ENCODE measurements at places on chromosomes 7 and 10.

GRCh38 chr10:99484626-99485581, 47.8 kb upstream of the NKX2-3 start:
- DNase-seq, result no peak
- no peak overlapping the region for H3K4me3 ChIP-seq
- no peaks in the 10 kb centered on the region for H3K4me1 ChIP-seq

- DNase-seq, result no peak
- H3K36me3 ChIP-seq, result peaks cover 57% of the 10 kb centered on the region
- H3K4me3 ChIP-seq, result no peak overlapping the region
- H3K27ac ChIP-seq, result no peak overlapping the region
These were observed 17.4 kb downstream of the IRF5 start for GRCh38 chr7:128954830-128955802.

DNA sequence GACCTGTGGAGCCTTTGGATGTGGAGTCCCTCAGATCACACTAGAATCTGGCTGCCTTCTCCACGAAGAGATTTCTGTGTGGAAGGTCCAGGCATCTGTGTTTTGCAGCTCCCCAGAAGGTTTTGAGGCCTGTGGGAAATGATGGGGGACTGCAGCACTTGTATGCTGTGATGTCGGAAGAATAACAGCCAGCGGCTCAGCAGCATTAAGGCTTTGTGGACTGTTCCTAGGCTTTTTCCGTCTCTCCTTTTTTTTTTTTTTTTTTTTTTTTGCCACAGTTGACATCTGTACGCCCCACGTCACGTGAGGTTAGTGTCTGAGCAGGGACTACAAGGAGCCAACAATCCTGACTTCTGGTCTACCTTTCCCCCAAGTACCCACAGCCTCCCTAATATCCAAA, 181.3 kb downstream of the PFKFB3 start:
- H3K4me3 ChIP-seq, result no peak overlapping the region
- DNase-seq, result peak; percentile 11
- H3K27me3 ChIP-seq, result no peaks in the 10 kb centered on the region
- no peak overlapping the region for H3K27ac ChIP-seq
- peaks cover 4% of the 10 kb centered on the region for H3K36me3 ChIP-seq
- H3K4me1 ChIP-seq, result peaks cover 30% of the 10 kb centered on the region

GRCh38 chr7:34260279-34260678, 354.9 kb downstream of the BMPER start:
- no peak overlapping the region for H3K4me3 ChIP-seq
- peaks cover 6% of the 10 kb centered on the region for H3K27me3 ChIP-seq
- H3K27ac ChIP-seq, result no peak overlapping the region
- H3K4me1 ChIP-seq, result peaks cover 6% of the 10 kb centered on the region
- no peak for DNase-seq

- no peak overlapping the region for H3K27ac ChIP-seq
- H3K27me3 ChIP-seq, result peaks cover 7% of the 10 kb centered on the region
- peaks cover 1% of the 10 kb centered on the region for H3K4me1 ChIP-seq
- no peak for DNase-seq
These were observed 128.0 kb downstream of the MBL2 start for GRCh38 chr10:52644373-52645186.

GRCh38 chr7:146115851-146116520, 615 bp upstream of the CNTNAP2 start:
- H3K4me1 ChIP-seq, result peaks cover 14% of the 10 kb centered on the region
- peak overlapping the region; percentile 84 for H3K4me3 ChIP-seq
- H3K27me3 ChIP-seq, result peaks cover 17% of the 10 kb centered on the region
- H3K27ac ChIP-seq, result no peak overlapping the region

DNA sequence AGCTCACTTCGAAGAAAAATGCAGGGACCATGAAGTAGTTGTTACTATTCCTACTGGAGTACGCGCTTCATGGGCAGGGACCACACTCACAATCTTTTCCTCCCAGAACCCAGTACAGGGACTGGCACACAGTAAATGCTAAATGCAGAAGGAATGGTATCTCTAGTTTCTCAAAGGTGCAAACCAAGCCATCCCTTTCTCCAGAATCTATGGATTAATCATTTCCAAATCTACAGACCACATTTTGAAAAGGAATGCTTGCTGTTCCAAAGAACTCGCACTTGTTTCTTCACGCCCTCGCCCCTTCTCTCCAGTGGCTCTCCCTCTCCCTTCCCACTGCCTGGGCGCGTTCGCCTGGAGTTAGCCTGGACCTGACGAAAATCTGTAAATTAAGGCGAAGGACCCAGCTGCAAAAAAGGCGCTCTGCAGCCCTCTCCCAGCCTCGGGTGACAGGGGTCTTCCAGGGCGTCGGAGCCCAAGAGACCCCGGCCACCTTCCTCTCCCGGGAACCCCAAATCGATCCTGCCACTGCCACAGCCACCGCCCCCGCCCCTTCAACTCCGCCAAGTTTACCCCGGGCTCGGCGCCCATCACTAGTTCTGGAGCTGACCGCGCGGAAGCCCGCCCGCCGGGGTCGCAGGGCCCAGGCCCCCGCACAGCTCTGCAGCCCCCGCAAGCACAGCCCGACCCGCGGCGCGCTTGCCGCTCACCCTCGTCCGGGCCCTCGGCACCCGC, 527 bp downstream of the PDIA4 start:
- peak overlapping the region; percentile 92 for H3K27ac ChIP-seq
- peak overlapping the region; percentile 94 for H3K4me3 ChIP-seq
- peaks cover 4% of the 10 kb centered on the region for H3K27me3 ChIP-seq
- DNase-seq, result no peak

GRCh38 chr7:138214926-138215325, 138.7 kb downstream of the AKR1D1 start:
- DNase-seq, result no peak
- H3K4me1 ChIP-seq, result no peaks in the 10 kb centered on the region
- no peak overlapping the region for H3K27ac ChIP-seq
- no peaks in the 10 kb centered on the region for H3K36me3 ChIP-seq
- H3K27me3 ChIP-seq, result no peaks in the 10 kb centered on the region

- H3K27me3 ChIP-seq, result no peaks in the 10 kb centered on the region
- no peaks in the 10 kb centered on the region for H3K4me1 ChIP-seq
- no peak overlapping the region for H3K4me3 ChIP-seq
- H3K27ac ChIP-seq, result no peak overlapping the region
- no peaks in the 10 kb centered on the region for H3K36me3 ChIP-seq
These were observed 140.3 kb upstream of the TARP start for GRCh38 chr7:38413784-38414183.

DNA sequence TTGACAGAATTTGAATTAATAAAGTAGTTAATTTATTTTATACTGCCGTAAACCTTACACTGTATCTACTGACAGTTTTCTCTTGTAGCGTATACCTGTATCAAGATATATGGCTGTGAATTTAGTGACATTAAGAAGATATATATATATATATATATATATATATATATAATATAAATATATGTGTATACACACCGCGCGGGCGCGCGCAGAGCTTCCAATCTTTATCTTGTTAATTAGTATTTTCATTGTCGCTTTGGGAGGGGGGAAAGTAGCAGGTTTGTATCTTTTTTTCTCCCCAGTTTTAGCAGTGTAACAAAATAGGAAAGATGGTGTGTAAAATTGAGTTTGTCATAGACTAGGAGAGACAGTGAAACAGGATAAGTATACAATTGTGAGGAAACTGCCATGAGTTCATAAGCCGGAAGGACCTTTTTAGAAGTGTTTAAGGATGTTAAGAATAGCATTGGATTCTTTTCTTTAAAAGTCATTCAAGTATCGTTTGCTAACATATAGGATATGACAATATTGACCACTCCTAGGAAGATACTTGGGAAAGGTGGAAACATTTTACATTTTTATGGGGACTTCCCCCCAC, 2.0 kb downstream of the PLEKHA1 start:
- no peak for DNase-seq
- H3K27me3 ChIP-seq, result no peaks in the 10 kb centered on the region
- H3K4me1 ChIP-seq, result peaks cover 44% of the 10 kb centered on the region
- H3K4me3 ChIP-seq, result peak overlapping the region; percentile 94
- peak overlapping the region; percentile 68 for H3K27ac ChIP-seq

DNA sequence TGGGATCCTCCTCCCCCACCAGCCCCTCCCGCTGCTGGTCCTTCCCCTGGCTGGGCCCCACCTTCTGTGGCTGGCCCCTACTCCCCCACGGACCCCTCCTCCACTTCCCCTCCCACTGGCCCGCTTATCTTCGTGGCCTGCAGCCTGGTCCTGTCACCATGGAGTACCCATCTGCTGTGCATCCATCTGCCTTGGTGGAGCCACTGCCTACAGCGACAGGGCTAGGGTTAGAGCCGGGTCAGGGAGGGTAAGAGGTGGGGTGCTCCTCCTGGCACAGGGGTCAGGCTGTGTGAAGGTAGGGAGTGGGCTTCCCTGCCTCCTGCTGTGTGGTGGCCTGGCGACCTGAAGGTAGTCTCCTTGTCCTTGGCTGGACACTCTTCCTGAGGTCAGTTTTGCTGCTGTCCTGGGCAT, 5.2 kb downstream of the ADCY1 start:
- peaks cover 37% of the 10 kb centered on the region for H3K27me3 ChIP-seq
- no peaks in the 10 kb centered on the region for H3K36me3 ChIP-seq
- no peak for DNase-seq

DNA sequence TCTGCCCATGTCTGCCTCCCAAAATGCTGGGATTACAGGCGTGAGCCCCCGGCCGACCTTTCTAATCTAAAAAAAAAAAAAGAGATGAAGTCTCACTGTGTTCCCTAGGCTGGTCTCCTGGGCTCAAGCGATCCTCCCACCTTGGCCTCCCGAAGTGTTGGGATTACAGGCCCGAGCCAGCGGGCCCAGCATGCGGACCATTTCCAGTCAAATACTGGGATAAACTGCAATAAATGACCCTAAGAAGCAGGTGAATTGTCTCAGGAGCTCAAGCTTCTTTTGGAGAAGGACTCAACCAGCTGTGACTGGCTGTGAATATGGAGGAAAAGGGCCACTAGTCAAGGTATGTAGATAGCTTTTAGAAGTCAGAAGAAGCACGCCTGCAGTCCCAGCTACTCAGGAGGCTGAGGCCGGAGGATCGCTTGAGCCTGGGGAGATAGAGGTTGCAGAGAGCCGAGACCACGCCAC, 550 bp upstream of the CREM start:
- H3K4me3 ChIP-seq, result peak overlapping the region; percentile 79
- H3K27ac ChIP-seq, result peak overlapping the region; percentile 84
- no peak for DNase-seq
- peaks cover 22% of the 10 kb centered on the region for H3K4me1 ChIP-seq

GRCh38 chr10:82880776-82881290, 1005.8 kb downstream of the NRG3 start:
- H3K27me3 ChIP-seq, result no peaks in the 10 kb centered on the region
- no peaks in the 10 kb centered on the region for H3K36me3 ChIP-seq
- H3K4me1 ChIP-seq, result no peaks in the 10 kb centered on the region
- no peak overlapping the region for H3K4me3 ChIP-seq
- no peak for DNase-seq

DNA sequence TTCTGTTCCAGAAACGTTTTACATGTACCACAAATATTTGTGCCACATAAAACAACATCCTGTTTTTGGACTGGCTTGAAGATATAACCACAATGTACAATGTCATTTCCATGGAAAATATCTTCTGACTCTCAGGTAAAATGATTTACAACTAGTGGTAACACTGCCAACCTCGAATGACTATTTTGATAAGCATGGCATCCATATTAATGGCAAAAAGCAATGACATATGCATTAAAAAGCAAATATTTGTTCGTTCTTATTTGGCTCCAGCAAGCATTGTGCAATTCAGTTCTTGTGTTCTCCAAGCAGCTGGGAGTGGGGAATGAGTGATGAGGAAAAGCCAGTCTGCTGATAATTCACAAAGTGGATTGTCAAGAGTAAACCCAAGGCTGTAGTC, 289.0 kb downstream of the PLXDC2 start:
- no peaks in the 10 kb centered on the region for H3K36me3 ChIP-seq
- H3K27ac ChIP-seq, result no peak overlapping the region
- no peaks in the 10 kb centered on the region for H3K27me3 ChIP-seq
- H3K4me1 ChIP-seq, result peaks cover under 1% of the 10 kb centered on the region
- H3K4me3 ChIP-seq, result no peak overlapping the region
- no peak for DNase-seq

GRCh38 chr7:120797026-120797645, 60.8 kb downstream of the TSPAN12 start:
- H3K4me1 ChIP-seq, result peaks cover 33% of the 10 kb centered on the region
- no peak overlapping the region for H3K4me3 ChIP-seq
- no peak overlapping the region for H3K27ac ChIP-seq
- no peaks in the 10 kb centered on the region for H3K27me3 ChIP-seq

- DNase-seq, result no peak
- H3K4me3 ChIP-seq, result no peak overlapping the region
- H3K4me1 ChIP-seq, result peaks cover 22% of the 10 kb centered on the region
- H3K27me3 ChIP-seq, result no peaks in the 10 kb centered on the region
- H3K27ac ChIP-seq, result peak overlapping the region; percentile 36
These were observed 53.3 kb downstream of the TPST1 start for GRCh38 chr7:66258409-66258808.

- H3K36me3 ChIP-seq, result no peaks in the 10 kb centered on the region
- no peaks in the 10 kb centered on the region for H3K4me1 ChIP-seq
- H3K4me3 ChIP-seq, result no peak overlapping the region
- no peaks in the 10 kb centered on the region for H3K27me3 ChIP-seq
- H3K27ac ChIP-seq, result no peak overlapping the region
These were observed 77.9 kb downstream of the THSD7A start for GRCh38 chr7:11754123-11754522.

DNA sequence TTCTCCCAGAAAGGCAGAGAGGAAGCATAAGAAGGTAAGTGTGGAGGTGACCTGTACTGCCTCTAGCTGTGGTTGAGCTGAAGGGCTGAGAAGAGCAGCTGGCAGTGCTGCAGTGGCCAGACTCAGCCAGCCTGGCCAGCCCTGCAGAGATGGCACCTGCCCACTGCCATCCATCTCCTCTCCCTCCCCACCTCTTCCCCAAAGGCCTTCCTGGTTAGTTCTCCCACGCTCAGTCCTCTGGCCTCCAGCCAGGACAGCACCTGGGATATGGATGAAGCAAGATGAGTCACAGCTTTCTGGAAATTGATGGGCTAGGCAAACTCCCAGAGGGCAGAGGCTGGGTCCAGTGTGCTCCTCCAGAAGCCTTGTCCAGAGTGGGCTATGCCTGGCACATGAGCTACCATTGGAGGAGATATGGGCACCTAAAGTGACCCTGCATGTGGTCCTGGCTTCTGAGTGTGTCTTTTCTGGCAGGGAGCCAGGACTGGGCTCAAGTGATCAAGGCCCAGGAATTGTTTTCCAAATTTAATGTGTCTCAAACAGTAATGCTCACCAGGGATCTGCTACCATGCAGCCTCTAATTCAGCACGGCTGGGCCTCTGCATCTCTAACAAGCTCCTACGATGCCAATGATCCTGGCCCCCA, 81.0 kb upstream of the CACUL1 start:
- H3K27ac ChIP-seq, result no peak overlapping the region
- H3K36me3 ChIP-seq, result no peaks in the 10 kb centered on the region
- no peak overlapping the region for H3K4me3 ChIP-seq
- no peak for DNase-seq

DNA sequence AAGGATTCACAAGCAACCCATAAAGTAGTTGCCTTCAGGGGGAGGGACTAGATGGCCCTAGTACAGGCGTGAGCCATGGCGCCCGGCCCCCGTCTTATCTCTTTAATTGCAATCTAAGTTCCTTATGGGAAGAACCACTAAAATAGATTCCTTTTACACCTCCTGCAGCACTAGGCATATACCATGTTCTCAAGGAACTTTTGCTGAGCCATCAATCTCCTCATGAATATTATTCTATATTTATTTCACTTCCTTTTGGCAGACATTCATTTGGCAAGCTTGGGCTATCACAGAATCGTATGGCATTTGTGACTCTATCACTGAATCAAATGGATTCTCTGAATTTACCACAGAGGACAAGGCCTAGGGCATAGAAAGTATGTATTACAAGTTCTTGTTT, 14.8 kb upstream of the DNAJC12 start:
- no peak overlapping the region for H3K4me3 ChIP-seq
- DNase-seq, result no peak
- H3K27ac ChIP-seq, result no peak overlapping the region
- H3K27me3 ChIP-seq, result no peaks in the 10 kb centered on the region
